ENCODE measurements at places on chromosomes 2 and 18. TPM values are rescaled to one million over a fixed set of nuclear protein-coding genes. Genes with fewer than 3 reads are reported as not detected.

GPR75 gene
- total RNA-seq, result 1.8 TPM

BMPR2 gene
- total RNA-seq, result 11.3 TPM

CMPK2 gene
- 5.3 TPM for total RNA-seq

WDR7 gene
- total RNA-seq, result 62.2 TPM

MC5R gene
- not detected for total RNA-seq

EPB41L3 gene
- total RNA-seq, result 1.9 TPM

MAP3K19 gene
- total RNA-seq, result not detected

SPP2 gene
- total RNA-seq, result not detected
